Activated CD4-positive, alpha-beta T cell treated with anti-CD3 and anti-CD28 coated beads for 36 hours (primary cell): ENCODE measurements at places on chromosomes 11 and 22. TPM values are rescaled to one million over a fixed set of nuclear protein-coding genes. Genes with fewer than 3 reads are reported as not detected.

GRCh38 chr11:30000986-30001750 is 15.7 kb downstream of the KCNA4 start:
- no peak for DNase-seq

DNA sequence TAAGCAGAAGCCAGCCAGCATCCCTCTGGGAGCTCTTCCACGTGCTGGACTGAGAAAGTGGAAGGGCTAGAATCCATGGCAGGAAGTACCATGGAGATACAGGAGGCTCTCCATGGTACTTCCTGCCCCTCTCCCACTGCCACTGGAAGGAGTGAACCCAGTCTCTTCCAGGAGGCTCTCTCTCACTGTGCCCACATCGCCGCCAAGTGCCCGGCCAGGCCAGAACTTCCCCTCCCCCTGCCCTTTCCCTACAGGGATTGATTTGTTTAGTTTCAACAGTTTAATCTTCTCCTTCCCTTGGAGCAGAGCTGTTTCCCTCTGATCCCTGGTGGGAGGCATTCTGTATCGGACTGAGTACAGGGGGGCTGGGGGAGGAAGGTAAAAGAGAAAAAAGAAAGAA is 133.6 kb downstream of the DSCAML1 start:
- DNase-seq: no peak

- no peak for DNase-seq
These were observed 1.9 kb upstream of the NDUFC2 start for GRCh38 chr11:78081583-78081982.

DNA sequence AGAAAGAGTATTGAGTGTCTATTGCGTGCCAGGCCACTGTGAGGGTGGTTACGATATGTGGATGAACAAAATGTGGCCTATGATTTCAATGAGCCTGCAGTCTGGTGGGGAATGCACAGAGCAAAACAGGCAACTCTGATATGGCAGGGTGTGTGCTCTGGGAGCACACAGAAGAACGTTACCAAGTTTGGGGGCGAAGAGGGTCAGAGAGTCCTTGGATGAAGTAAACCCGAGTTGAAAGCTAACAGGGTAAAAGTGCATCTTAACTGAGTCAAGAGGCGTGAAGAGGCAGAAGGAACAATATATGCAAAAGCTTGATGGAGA is 258 bp downstream of the CFAP68 start:
- DNase-seq: no peak

- DNase-seq: no peak
These were observed 93.8 kb downstream of the CEP164 start for GRCh38 chr11:117421476-117421875.

DNA sequence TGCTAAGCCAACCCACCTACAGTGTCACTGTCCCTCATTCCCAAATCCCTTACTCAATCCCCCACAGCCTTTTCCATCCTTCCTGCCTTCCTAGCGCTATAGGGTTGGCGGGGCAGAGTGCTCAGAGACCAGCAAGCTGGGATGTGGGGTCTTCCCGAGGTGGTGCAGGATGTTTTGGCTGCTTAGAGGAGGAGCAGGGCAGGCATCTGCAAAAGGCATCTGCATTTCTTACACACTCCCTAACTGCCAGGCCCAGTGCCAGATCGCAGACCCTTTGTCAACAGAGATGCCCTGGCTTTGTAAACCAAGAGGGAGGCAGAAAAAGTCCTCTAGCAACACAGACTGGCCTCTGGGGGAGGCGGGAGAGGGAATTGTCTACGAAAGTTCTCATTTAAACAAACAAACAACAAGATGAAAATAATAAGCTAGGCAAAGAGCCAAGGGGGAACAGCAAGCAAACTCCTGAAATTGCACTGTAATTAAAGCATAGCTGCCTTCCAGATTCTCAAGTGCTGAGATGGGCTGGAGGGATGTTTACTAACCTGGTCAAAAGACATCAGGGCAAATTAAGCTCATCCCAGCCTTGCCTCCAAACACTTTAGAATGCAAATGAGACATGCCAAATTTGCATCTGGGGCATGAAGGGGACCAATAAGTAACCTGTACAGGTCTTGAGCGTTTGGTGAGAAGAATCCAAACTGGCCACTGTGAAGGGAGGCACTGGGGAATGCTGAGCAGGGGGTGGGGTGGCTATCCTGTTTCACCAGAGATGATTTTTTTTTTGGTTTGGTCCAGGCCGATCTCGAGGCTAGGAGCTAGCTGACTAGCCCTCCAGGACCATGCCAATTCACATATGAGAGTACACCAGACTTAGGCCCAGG is 38.1 kb upstream of the ADA2 start:
- DNase-seq: no peak

- DNase-seq: no peak
These were observed 48.0 kb downstream of the BID start for GRCh38 chr22:17726006-17726927.

GRCh38 chr11:75603791-75604736 is 42.0 kb downstream of the SERPINH1 start:
- no peak for DNase-seq

DNA sequence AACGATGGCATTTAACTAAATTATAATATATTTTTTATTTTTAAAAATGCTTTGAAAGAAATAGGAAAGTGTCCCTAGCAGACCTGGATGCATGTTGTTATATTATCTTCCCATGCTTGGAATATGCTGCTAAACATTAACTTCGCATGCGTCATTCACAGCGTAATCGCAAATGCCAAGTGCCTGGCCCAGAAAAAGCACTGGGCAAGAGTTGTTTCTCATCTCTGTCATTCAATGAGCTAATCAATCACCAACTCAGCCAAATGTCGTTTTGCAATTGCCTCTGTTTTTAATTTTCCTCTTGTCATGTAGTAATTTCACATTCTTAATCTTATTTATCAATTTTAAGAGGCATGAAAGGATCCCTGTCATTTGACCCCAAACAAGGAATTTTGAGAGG is 1421.9 kb downstream of the BRD1 start:
- no peak for DNase-seq

- no peak for DNase-seq
These were observed 37.1 kb downstream of the BCR start for GRCh38 chr22:23217171-23218052.

GRCh38 chr11:132101881-132102280 is 731.5 kb downstream of the NTM start:
- no peak for DNase-seq

DNA sequence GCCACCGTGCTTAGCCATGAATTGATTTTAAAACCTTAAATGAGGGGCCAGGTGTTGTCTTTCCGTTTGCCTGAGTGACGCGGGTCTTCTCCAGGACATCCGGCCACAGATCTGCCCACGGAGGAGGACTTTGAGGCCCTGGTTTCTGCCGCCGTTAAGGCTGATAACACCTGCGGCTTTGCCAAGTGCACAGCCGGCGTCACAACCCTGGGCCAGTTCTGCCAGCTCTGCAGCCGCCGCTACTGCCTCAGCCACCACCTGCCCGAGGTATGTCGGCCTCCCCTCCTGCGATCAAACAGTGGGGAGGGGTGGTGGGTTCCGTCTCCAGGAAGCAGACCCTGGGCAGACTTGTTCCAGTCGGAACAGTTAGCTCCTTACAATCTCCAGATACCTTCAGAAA is 34.4 kb downstream of the IGHMBP2 start:
- no peak for DNase-seq

DNA sequence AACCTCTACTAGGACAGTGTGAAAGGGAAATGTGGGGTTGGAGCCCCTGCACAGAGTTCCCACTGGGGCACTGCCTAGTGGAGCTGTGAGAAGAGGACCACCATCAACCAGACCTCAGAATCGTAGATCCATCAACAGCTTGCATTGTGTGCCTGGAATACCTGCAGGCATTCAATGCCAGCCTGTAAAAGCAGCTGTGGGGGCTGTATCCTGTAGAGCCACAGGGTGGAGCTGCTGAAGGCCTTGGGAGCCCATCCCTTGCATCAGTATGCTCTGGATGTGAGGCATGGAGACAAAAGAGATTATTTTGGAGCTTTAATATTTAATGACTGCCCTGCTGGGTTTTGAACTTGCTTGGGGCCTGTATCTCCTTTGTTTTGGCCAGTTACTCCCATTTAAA is 46.3 kb downstream of the PGR start:
- DNase-seq: no peak

DNA sequence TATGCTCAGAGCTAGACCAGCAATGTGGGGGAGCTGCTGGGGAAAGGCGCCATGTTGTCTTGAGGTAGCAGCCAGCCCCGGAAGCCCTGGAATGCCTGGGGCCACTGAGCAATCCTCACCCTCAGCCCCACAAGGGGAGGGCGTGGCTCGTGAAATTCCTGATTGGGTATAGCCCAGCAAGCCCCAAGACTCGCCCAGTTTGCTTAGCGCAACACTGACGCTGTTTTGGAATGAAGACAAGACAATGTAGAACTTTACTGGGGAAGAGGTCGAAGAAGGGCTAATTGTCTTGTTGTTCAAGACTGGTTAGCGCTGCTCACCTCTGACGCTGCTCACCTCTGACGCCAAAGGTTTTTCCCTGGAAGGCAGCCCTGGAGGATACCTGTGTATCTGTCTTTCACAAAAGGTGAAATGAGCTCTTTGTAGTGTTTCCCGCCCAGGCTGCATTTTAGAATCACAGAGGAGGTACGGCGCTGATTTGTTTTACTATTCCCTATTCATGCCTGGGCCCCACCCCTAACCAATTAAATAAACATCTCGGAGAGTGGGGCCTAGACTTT is 47.6 kb downstream of the ST3GAL4 start:
- no peak for DNase-seq

GRCh38 chr11:64694821-64695365 is 28.1 kb downstream of the NRXN2 start:
- no peak for DNase-seq

GRCh38 chr11:36345535-36346141 is 49.5 kb downstream of the PRR5L start:
- DNase-seq: no peak

DNA sequence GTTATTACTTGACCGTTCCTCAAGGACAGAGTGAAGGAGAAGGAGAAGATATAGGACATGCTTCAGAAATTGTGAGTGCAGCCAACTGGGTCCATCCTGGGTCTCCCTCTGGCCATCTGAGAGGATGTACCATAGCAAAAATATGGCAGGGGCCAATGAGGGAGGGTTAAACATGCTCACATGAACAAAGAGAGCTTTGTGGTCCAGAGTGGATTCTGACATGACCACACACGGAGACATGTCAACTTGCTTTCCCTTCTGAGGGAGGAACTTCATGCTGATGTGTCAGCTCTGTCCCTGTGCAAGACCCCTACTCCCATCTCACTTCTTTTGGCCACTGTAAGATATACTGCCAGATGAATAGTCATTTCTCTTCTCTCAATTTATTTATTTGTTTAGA is 3.0 kb upstream of the UBASH3B start:
- no peak for DNase-seq

GRCh38 chr11:16773981-16774935 is 35.8 kb downstream of the C11orf58 start:
- no peak for DNase-seq

- no peak for DNase-seq
These were observed 15.2 kb downstream of the PHLDB1 start for GRCh38 chr11:118622376-118623268.

GRCh38 chr22:30004101-30004500 is 76.2 kb upstream of the HORMAD2 start:
- DNase-seq: no peak

DNA sequence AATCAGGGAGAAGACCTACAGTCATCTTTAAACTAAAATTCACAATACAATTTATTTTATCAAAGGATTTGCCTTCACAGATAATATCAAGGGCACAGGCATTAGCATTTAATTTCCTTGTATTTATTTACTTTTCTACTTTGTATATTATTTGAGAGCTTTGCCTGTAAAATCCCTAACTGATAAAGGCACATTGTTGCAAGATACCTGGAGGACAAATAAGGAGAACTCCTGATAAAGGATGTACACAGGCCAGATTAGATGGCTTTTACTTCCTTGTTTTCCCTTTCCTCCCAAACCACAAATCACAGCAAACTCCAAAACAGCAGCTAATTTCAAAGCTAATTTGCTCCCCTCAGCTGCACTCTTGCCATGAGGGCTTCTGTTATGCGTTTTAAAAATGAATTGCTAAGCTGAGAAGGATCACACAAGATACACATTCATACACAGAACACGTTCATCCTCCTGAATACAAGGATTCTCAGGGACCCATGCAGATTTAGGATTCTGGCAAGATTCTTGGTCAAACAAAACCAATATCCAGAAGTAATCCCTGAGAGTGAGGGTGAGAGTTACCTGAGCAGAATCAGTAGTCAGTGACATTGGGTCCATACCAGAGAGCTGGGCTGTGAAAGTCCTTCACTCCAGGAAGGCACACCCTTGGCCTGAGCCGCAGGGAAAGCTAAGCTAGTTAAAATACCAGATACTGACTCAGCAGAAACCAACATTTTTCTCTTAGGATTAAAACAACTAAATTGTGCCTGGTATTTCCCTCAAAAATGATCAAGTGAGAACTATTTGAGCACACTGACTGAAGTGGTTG is 100.3 kb upstream of the CLPB start:
- no peak for DNase-seq

GRCh38 chr11:78840623-78841022 is 266.0 kb upstream of the NARS2 start:
- no peak for DNase-seq

DNA sequence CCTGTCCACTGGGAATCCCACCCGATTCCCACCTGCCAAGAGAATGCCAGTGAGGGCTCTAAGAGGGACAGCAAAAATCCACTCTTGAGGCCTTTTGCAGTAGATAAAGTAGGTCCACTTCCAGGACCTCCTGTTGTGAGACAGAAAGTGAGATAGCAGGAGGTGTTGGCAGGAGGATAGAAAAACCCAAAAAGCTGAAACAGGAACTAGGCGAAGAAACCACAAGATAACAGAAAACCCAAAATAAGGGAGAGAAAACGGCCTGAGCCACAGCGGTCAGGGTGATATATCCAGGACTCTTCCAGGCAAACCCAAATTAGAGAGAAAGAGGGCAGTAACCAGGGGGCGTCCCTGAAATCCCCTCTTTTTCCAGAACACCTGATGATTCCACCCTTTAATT is 79.7 kb upstream of the LINC01488 start:
- DNase-seq: no peak

- no peak for DNase-seq
These were observed 12.5 kb upstream of the PEX26 start for GRCh38 chr22:18065256-18065655.

DNA sequence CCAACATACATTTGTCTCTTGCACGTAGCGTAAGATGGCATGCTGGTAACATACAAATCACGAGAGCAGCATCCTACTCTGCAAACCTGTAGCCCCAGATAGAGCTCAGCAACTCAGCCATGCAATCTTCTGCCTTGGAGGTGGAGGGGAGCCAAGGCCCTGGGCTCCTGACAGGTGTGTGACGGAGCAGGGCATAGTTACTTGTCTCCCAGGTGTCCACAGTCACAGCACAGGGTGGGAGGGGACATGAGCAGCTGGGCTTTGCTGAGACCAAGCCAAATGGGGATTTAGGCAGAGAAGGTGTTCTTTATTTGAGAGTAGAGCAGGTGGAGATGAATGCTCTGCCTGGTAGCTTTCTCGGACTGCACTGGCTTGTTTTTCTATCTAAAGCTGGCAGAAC is 111.7 kb downstream of the TEAD1 start:
- DNase-seq: no peak

- no peak for DNase-seq
These were observed 49.7 kb downstream of the LINC01488 start for GRCh38 chr11:69531071-69531716.

PCNX3 gene
- total RNA-seq: 27.9 TPM

OR10A2 gene
- not detected for total RNA-seq

FOLR3 gene
- total RNA-seq: not detected

DDIAS gene
- 16.9 TPM for total RNA-seq

GSTP1 gene
- total RNA-seq: 376 TPM

UPK3A gene
- not detected for total RNA-seq

ZNF215 gene
- total RNA-seq: 3.6 TPM

BCL2L13 gene
- 34.1 TPM for total RNA-seq

BTBD18 gene
- not detected for total RNA-seq

GVQW3 gene
- 3.7 TPM for total RNA-seq

RIC8A gene
- 104 TPM for total RNA-seq

GPR83 gene
- total RNA-seq: 0.07 TPM

NAALADL1 gene
- total RNA-seq: 13.6 TPM

LARGE1 gene
- 0.39 TPM for total RNA-seq
